ENCODE measurements at places on chromosomes 2 and 18. TPM values are rescaled to one million over a fixed set of nuclear protein-coding genes. Genes with fewer than 3 reads are reported as not detected.

The TANC1 gene
- 27.7 TPM for total RNA-seq

The CXCR1 gene
- 0.36 TPM for total RNA-seq

The PAX3 gene
- not detected for total RNA-seq

The TOGARAM2 gene
- 0.84 TPM for total RNA-seq

The HTR2B gene
- total RNA-seq, result 1.3 TPM

The CD8B gene
- total RNA-seq, result 3.4 TPM

The HOXD1 gene
- 0.19 TPM for total RNA-seq

The ICOS gene
- total RNA-seq, result 3.2 TPM

The GULP1 gene
- total RNA-seq, result 14.1 TPM

The FBXO36 gene
- total RNA-seq, result 1.1 TPM

The PLEK gene
- 55.1 TPM for total RNA-seq

The SGPP2 gene
- total RNA-seq, result 9.8 TPM

The TIA1 gene
- 56.1 TPM for total RNA-seq

The PROKR1 gene
- total RNA-seq, result 0.96 TPM

The IL36B gene
- not detected for total RNA-seq

The ZNF513 gene
- 12.5 TPM for total RNA-seq

The CGREF1 gene
- 9.3 TPM for total RNA-seq

The SCN7A gene
- total RNA-seq, result 19.9 TPM
